ENCODE measurements at places on chromosomes 4 and X.

DNA sequence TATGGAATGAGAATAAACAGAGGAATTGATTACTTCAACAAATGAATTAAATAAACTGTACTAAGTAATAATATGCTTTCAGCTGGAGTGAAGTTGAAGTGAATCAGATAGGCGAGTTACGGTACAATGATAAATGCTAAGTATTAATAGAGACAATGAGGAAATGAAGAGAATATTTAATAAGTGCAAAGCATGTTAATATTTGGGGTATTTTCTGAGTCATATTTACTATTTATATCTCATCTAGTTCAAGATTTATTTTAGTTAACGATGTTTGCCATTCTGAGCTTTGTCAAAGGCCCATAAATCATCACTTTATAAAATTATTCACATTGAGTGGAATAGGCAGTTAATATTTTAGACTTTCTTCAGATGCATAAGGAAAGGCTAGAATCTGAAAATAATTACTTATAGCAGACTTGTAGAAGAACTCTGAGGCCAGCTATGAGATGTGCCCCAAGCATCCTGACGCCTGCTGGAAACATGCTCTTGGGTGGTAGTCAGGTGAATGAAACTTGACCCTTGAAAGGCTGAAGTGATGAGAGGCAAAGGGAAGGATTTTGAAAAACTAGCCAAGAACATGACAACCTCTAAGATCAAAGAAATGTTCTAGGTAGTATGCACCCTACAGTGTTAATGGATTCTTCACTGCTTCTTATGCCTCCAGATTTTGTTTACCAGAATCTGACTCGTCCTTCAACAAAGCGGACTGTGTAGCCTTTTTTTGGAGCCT, 133.8 kb upstream of the STIM2 start:
- DNase-seq = no peak

- DNase-seq = no peak
Observed at GRCh38 chrX:70292788-70293187, 2.9 kb downstream of the KIF4A start.

DNA sequence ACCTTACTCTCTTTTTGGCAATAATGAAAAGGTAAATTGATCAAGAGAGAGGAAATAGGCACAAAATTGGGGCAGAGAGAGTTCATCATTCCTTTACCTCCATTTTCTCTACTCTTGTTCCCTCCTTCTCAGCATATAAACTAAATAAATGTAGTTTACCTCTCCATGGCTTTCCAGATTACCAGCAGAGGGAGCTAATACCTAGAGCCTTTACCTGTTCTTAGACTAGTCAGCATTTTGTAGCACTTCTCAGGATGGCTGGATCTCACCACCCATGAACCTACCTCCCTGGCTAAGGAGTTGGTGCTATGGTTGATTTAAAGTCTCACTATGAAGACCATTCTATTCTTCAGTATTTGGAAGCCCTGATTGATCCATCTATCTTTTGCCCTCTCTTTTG, 15.7 kb downstream of the OFD1 start:
- DNase-seq = no peak

DNA sequence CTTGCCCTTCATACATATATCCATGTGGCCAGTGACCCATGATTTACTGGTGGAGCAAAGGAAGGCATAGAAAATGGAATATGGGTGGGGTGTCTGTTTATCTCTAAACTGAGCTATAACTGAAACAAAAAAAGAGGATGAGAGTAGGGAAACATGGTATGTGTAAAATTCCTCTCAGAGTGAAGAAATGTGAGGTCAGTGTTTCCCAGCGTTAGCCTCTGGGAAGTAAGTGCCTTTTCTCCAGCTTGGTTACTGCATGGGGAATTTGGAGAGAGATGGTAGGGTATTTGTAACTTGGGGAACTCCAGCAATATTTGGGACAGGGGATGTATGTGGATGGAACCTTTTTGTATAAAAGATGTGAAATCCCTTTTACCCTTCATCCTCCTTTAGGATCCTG, 89.4 kb downstream of the AFF1 start:
- no peak for DNase-seq

DNA sequence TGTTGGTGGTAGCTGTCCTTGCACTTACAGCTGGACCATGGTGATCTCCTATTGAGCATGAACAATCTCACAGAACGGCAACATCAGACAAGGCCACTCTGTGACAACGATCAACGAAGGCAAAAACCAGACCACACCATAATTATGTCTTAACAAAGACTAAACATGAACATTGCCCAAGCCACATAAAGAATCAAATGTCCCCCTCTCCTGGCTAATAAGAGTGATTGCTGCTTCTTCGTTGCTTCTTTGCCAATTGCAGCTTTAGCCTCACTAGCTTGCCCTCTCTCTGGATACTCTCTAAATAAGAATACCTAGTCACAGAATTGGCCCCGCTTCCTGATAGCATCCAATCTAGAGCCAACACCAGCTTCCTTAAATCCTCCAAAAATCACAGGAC, 41.5 kb upstream of the PGRMC1 start:
- no peak for DNase-seq

- DNase-seq = no peak
Observed at GRCh38 chr4:23728393-23728792, 161.5 kb downstream of the PPARGC1A start.

DNA sequence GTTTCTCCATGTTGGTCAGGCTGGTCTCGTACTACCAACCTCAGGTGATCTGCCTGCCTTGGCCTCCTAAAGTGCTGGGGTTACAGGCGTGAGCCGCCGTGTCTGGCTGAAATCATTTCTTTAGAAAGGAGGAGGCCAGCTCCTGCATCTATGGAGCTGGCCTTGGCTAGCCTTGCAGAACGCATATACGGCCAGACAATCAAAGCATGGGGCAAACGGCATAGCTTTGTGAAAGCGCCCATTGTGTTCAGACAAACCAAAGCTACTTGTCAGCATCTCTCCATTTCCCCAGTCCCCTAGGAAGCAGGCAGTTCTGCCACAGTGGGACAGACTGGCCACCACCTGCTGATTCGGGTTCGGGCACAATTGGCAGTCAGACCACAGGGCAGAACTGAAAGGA, 48.9 kb upstream of the IQSEC2 start:
- no peak for DNase-seq

- no peak for DNase-seq
Observed at GRCh38 chrX:23435108-23435507, 100.5 kb downstream of the PTCHD1 start.

- DNase-seq = no peak
Observed at GRCh38 chr4:101649790-101650515, 140.6 kb upstream of the BANK1 start.

DNA sequence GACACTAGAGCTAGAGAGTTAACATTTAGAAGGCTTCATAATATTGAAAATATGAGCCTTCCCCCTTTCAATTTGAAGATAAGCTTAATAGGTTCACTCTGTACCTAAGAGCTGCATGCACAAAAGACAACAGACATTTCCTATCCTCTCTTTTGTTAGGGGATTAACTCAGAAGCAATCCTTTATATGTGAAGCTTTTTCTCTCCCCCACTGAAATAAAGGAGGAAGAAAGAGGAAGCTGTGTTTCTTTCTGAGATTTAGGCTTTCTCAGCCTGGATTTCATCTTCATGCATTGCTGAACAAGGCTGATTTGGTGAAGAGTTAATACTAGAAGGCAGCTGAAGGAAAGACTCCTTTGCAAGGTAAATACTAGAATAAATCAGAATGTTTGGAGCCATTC, 21.0 kb upstream of the CABS1 start:
- DNase-seq = no peak

GRCh38 chr4:128427832-128428366, 140.3 kb upstream of the PGRMC2 start:
- no peak for DNase-seq

- DNase-seq = no peak
Observed at GRCh38 chr4:48347282-48347921, 6.1 kb downstream of the SLAIN2 start.

- DNase-seq = no peak
Observed at GRCh38 chr4:67704843-67705242, 3.9 kb upstream of the UBA6 start.

DNA sequence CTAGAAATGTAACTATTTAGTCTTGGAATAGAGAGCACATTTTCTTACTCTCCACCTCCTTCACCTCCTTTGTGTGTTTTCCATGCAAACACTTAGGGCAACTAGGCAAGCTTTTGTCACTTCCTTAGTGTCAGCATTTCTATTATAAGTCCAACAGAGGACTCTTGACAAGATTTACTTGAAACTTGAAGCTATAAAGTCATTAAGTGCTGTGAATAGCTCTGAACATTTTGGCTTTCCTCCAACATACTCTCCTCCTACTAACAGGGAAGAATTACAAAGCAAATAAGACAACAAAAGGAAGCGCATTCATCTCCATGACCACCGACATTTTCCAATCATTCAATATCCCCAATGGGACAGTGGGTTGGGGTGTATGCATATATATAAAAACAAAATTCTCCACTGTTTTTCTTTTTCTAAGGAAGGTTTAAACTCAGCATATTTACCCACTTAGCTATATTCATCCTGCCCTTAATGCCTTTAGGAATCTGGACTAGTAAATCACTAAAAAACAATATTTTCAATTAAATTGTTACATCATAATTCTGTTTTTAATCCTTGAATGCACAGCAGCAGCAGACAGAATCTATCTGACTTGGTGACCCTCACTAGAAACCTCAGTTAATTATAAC, 264.6 kb downstream of the SNCA start:
- no peak for DNase-seq

DNA sequence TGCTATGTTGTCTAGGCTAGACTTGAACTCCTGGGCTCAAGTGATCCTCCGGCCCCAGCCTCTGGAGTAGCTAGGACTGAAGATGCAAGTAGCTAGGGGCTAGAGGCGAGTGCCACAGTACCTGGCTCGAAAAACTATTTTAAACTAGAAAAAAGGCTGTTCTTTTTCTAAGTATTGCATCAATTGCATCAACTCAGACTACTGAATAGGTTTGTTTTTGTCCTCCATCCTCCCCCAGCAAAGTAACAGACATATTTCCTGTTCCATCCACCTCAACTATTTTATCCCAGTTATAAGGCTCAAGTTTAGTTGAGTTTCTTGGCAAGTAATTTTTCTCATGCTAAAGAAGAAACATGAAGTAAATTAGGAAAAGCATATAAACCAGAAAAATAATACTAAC, 4.1 kb downstream of the SH3RF1 start:
- DNase-seq = no peak

DNA sequence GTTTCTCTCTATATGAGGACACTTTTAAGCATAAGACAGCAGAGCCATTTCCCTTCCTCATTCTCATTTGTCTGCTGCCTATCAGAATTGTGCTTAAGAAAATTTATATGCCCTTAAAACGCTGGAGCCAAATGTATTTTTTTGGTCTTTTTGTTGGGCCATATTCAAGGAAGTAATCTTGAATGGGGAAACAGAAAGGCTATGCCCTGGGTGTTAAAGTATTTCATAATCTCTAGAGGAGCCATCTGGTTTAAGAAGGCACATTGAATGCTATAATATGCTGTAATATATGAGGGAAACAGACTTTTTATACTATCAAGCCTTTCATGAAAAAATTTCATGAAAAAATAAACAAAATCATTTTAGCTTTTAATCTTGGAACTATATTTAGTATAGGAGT, 4.3 kb downstream of the DMD start:
- no peak for DNase-seq

GRCh38 chr4:87041141-87041540, 106.3 kb downstream of the AFF1 start:
- no peak for DNase-seq

DNA sequence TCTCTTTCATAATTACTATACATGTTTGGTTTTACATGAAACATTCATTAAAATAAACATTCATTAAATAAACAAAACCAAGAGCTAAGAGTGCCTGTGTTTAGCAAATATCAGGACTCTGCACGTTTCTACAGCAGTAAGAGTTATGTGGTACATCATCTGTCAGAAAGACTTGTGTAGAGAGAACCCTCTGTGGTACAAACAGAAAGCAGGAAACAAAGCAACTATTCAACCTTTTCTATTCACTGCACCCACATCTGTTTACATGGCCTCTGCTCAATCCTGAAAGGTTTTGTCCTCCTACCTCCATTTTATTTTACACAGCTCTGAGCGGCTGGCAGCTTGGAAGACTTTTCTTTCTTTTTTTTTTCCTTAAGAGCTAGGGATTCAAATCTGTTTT, 90.7 kb upstream of the PCDH18 start:
- DNase-seq = no peak

DNA sequence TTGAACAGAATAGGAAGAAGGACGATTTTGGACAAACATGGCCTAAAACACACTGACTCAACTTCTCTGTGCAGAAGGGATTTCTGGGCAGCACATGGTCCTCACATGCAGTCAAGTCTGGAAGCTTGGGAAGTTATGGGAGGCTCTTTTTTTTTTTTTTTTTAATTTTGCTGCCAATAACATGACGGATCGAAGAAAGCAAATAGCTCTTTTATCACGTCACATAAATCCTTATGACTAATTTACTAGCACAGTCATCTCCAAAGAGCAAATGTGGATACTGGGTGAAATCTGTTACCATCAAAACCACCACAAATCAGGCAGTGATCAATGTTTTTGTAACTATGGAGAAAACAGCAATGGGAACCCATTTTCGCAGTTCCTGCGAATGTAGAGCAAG, 193.3 kb upstream of the FAM9B start:
- DNase-seq = no peak

GRCh38 chrX:117327373-117327772, 789.2 kb downstream of the KLHL13 start:
- DNase-seq = no peak

DNA sequence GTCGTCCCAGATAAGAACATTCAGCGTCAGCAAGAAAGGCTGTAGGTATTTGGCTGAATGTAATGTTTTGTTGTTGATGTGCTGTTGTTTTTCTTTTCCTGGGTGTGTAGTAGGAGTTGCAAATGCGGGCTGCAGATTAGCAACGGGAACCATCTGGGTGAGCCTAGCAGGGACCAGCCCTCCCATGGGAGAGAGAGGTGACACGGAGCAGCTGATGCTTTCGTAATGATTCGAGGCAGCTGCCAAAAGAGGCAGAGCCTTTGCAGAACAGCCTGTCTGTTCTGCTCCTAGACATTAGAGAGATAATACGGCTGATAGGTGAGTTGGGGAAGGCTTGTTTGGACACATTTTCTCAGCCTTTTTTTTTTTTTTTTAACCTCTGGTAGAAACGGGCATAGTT, 25.3 kb downstream of the ARSF start:
- DNase-seq = no peak

DNA sequence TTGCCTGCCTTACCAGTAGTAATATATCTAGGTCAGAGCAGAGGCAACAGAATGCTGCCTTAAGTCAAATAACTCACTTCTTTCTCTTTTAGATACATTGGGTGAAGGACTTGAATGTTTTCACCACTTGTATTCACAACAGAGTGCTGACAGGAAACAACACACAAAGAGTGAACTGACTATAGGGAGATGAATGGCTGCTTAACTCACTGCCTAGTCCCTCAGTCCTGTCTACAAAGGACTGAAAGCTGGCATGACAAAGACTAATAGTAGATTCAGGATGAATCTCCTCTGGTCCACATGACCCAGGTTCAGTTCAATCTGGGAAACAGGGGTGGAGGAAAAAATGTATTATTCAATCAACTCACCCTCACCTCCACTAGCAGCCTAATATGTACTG, 134.2 kb downstream of the GALNTL6 start:
- DNase-seq = no peak

GRCh38 chr4:140715119-140715518, 41.1 kb downstream of the TBC1D9 start:
- no peak for DNase-seq
